Endodermal cell (in vitro differentiated cells): ENCODE measurements at places on chromosomes 7 and 10. TPM values are rescaled to one million over a fixed set of nuclear protein-coding genes. Genes with fewer than 3 reads are reported as not detected.

The C7orf57 gene
- total RNA-seq = 0.54 and 0.57 TPM in 2 replicates

The KMT2C gene
- total RNA-seq = 54.1 and 60.6 TPM in 2 replicates

The KIN gene
- 16.2 and 17.9 TPM in 2 replicates for total RNA-seq

The ASB15 gene
- total RNA-seq = not detected in 3 replicates

The PRF1 gene
- total RNA-seq = not detected in 2 replicates

The CAV2 gene
- 7.4 to 13.5 TPM (median 7.5 TPM) in 3 replicates for total RNA-seq

The SYPL1 gene
- total RNA-seq = 67.2 to 75.3 TPM (median 74.8 TPM) in 3 replicates

The SLC16A12 gene
- 2.3 and 2.4 TPM in 2 replicates for total RNA-seq

The SAMD9L gene
- total RNA-seq = not detected in 2 replicates

DNA sequence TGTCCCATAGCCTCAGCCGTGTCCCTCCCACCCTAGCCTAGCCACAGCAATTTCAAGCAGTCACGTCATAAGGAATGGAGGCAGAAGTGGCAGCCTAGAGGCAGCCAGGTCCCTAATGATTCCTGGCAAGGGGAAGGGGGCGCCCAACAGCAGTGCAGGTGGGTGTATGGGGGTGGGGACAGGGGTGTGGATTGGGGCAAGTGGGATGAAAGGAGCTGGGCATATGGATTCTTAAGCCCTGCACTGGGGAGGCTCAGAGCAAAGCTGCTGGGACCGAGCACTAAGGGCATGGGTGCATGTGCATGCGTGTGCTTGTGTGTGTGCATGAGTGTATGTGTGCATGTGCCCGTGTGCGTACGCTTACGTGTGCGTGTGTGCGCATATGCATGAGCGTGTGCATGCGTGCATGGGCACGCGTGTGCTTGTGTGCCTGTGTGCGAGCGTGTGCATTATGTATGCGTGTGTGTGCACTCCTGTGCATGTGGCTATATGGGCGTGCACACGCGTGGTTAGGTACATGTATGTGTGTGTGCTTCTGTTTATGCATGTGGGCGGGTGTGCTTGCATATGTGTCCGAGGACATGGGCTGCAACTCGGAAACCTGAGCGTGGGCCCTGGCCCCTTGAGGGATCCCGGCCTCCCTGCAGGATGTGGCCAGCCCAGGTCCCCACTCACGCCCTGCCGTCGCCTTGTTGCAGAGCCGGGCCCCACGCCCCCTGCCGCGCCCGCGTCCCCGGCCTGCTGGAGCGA lies 34.1 kb downstream of the SH2B2 start:
- no peaks in the 10 kb centered on the region for H3K27me3 ChIP-seq
- no peak for DNase-seq
- no peaks in the 10 kb centered on the region for H3K36me3 ChIP-seq

DNA sequence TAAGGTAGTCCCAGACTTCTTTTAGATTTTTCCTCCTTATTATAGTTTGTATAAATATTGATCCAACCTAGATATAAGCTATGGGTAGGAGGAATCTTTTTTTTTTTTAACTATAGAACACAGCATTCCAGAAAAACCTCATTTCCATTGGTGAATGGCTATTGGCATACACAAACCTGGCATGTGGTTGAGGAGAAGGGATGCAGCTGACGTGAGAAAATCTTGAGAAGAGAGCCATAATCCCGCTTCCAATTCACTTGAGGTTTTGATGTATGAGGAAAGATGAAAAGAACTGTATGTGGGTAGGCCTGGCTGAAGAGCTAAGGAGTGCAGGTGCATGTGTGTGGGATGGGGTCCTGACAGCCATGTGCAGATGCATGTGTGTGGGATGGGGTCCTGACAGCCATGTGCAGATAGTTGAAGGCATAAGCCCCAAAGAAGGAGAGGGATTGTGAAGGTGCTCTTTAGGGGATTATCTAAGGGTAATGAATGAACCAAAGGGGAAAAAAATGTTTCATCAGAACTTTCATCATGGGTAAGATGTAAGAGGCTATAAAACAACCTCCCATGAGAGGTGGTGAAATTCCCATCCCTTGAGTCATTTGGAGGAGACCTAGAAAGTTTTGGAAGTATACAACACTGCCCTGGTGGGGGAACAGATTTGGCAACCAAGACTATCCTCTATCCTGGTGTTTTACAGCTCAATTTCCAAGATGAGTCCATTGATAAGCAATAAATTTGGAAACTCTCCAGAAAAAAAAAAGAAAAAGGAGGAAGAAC lies 3.8 kb upstream of the PKD2L1 start:
- no peak overlapping the region for H3K4me3 ChIP-seq
- no peak overlapping the region for H3K27ac ChIP-seq
- peaks cover 49% of the 10 kb centered on the region for H3K27me3 ChIP-seq
- DNase-seq = no peak
- H3K4me1 ChIP-seq = no peaks in the 10 kb centered on the region

GRCh38 chr7:136359333-136359903 lies 382.3 kb upstream of the MTPN start:
- H3K36me3 ChIP-seq = no peaks in the 10 kb centered on the region
- no peaks in the 10 kb centered on the region for H3K27me3 ChIP-seq
- no peak overlapping the region for H3K4me3 ChIP-seq
- no peak overlapping the region for H3K27ac ChIP-seq

DNA sequence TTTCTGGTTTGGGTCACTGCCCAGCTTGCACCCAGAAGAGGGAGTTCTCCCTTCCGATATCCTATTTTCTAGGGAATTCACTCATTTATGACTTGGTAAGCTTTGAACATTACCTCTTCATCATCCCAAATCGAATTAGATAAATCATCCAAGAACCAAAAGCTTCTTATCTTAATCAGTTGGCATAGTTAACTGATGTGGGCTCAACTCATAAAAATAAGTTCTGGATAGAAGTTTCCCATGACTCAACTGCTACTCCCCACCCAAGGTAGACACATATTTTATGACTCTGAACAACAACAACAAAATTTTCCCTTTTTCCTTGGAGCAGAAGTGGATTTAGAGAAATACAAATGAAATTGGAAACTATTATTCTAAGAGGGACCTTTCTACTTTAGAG lies 102.9 kb upstream of the CCDC6 start:
- H3K27ac ChIP-seq = no peak overlapping the region
- H3K4me1 ChIP-seq = peaks cover under 1% of the 10 kb centered on the region
- no peak overlapping the region for H3K4me3 ChIP-seq
- DNase-seq = no peak

DNA sequence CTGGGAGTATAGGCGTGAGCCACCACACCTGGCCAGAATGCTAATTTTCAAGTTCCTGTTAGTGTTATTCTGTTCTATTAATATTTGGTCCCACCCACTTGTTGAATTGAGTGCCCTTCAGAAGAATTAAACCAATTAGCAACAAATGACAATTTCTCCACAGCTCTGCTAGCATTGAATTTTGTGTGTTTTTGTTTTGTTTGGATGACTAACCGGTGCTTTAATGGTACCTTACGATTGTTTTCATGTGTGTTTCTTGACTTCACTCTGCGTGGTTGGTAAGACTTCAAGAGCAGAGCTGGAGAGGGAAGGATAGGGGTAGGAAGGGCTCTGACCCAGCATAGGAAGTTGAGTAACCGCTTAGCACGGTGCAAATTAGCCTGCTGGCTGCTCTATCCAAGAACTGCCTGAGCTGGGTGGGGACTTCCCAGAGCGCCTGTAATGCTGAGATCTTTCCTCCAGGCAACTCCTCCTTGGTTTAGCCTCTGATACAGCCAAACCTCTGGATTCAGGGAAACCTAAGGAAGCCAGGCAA lies 4.6 kb downstream of the ARPC1B start:
- no peak for DNase-seq
- peaks cover 10% of the 10 kb centered on the region for H3K36me3 ChIP-seq
- H3K27ac ChIP-seq = no peak overlapping the region
- no peak overlapping the region for H3K4me3 ChIP-seq

GRCh38 chr7:1555046-1555812 lies 776 bp downstream of the TMEM184A start:
- no peaks in the 10 kb centered on the region for H3K4me1 ChIP-seq
- peak; percentile 89 for DNase-seq
- H3K36me3 ChIP-seq = no peaks in the 10 kb centered on the region
- H3K4me3 ChIP-seq = no peak overlapping the region

- no peaks in the 10 kb centered on the region for H3K27me3 ChIP-seq
- no peak for DNase-seq
- no peak overlapping the region for H3K27ac ChIP-seq
Measured at GRCh38 chr7:80207501-80207900, 72.9 kb downstream of the GNAI1 start.

GRCh38 chr7:95607561-95607960 lies 11.2 kb upstream of the PDK4 start:
- peaks cover 14% of the 10 kb centered on the region for H3K4me1 ChIP-seq
- DNase-seq = no peak
- H3K4me3 ChIP-seq = no peak overlapping the region
- no peaks in the 10 kb centered on the region for H3K27me3 ChIP-seq
- no peak overlapping the region for H3K27ac ChIP-seq
- no peaks in the 10 kb centered on the region for H3K36me3 ChIP-seq

GRCh38 chr7:103065667-103066066 lies 8.9 kb downstream of the FBXL13 start:
- no peak overlapping the region for H3K27ac ChIP-seq
- H3K36me3 ChIP-seq = no peaks in the 10 kb centered on the region
- no peaks in the 10 kb centered on the region for H3K4me1 ChIP-seq
- peak; percentile 74 for DNase-seq
- no peaks in the 10 kb centered on the region for H3K27me3 ChIP-seq

DNA sequence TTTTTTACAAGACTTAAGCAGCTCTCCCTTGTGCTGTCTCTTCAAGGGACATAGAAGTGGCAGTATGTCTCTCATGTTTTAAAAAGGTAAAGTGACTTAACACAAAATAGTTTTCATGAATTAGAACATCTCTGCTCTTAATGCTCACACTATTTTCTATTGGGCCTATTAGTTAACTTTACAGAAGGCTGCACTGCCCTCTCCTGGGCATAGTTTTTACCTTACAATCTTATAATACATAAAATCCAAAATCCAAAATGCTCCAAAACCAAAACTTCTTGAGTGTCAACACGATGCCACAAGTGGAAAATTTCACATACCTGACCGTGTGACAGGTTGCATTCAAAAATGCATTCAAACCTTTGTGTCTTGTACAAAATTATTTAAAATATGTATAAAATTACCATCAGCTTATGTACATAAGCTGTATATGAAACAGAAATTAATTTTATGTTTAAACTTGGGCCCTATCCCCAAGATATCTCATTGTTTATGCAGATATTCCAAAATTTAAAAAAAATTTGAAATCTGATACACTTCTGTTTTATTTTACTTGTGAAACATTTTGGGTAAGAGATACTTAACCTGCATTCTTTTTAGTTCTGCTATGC lies 25.8 kb downstream of the TES start:
- no peak for DNase-seq
- no peak overlapping the region for H3K4me3 ChIP-seq
- H3K27me3 ChIP-seq = peaks cover 3% of the 10 kb centered on the region
- peaks cover 5% of the 10 kb centered on the region for H3K36me3 ChIP-seq
- no peaks in the 10 kb centered on the region for H3K4me1 ChIP-seq

DNA sequence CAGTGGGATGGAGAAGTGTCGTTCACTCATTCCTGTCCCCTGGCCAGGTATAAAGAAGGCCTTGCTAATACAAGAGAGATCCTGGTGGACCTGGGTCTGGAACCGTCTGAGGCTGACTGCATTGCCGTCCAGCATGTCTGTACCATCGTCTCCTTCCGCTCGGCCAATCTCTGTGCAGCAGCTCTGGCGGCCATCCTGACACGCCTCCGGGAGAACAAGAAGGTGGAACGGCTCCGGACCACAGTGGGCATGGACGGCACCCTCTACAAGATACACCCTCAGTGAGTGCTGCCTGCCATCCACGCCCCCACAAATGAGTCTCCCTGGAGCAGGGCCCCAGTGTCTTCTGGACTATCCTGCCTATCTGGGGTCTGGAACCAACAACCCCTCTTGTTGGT lies 27.2 kb downstream of the HKDC1 start:
- H3K4me1 ChIP-seq = no peaks in the 10 kb centered on the region
- no peak overlapping the region for H3K27ac ChIP-seq
- no peaks in the 10 kb centered on the region for H3K36me3 ChIP-seq
- no peak overlapping the region for H3K4me3 ChIP-seq

DNA sequence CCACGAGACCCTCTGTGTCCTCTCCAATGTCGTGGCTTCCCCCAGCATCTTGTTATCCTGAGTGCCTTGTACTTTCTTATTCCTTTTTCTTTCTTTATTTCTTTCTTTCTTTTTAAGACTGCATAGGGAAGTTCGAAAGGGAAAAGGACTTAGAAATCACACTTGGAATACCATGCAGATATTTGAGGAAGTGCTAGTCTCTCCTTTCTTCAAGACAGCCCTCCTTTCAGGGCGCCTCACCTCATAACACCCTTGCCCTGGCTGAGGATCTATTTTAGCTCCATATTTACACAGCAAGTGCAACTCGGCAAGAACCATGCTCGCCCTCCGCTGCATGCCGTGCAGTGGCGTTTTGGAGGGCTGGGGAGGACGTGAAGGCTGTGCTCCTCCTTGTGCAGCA lies 232.3 kb upstream of the GLI3 start:
- no peaks in the 10 kb centered on the region for H3K4me1 ChIP-seq
- H3K36me3 ChIP-seq = no peaks in the 10 kb centered on the region
- no peak overlapping the region for H3K27ac ChIP-seq
- no peak for DNase-seq
- H3K27me3 ChIP-seq = peaks cover 21% of the 10 kb centered on the region
- H3K4me3 ChIP-seq = no peak overlapping the region

DNA sequence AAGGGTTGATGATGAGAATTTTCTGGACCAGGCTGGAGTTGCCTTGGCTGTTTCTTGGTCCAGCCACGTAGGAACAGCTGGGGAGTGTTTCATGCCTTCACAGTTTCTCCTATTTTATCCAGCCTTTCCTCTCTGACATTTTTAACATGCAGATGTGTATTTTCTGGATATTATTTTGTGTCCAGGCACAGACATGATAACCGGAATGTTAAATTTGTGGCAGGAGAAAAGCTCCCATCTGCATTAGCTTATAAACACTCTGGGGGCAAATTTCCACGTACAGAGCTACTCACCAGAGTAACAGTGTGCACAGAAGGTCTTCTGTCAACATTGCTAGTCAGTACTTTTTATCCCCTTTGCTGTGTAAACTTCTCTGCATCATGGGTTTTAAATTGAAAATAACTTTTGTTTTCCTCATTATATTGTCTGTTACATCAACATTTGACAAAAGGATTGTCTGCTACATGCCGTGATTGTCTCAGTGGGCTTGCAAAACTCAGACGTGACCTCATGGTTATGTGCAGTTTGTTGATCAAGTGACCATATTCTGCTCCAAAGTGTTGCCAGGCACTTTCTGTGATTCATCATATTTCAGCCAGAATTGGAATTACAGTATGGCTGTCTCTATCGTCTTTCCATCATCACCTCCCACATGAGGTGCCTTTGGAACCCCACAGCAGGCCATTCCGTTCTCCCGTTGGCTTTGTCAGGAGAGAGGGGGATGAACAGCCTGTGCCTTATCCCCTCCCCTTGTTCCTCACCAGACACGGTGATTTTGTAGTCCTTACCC lies 41.4 kb downstream of the INSYN2A start:
- H3K4me1 ChIP-seq = no peaks in the 10 kb centered on the region
- H3K36me3 ChIP-seq = no peaks in the 10 kb centered on the region
- H3K27ac ChIP-seq = no peak overlapping the region
- no peaks in the 10 kb centered on the region for H3K27me3 ChIP-seq

DNA sequence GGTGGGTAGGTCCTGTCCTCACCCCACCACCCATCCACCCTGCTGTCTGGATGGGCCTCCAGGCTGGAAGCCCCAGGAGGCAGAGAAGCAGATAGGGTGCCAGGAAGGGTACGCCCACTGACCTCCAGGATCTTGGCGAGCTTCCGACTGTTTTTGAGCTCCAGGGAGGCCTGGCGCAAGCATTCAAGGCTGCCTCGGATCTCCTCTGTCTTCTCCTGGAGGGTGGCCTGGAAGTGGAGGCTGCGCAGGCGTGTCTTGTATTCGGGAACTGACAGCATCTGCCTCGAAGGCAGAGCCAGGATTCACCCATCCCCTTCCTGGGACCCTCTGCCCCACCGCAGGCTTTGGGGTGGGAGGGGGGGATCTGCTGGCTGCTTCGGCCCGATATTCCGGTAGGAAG lies 48.4 kb downstream of the GRID2IP start:
- no peak overlapping the region for H3K4me3 ChIP-seq
- no peaks in the 10 kb centered on the region for H3K36me3 ChIP-seq
- no peak for DNase-seq
- H3K4me1 ChIP-seq = no peaks in the 10 kb centered on the region
